Left cardiac atrium (tissue), 4 donors: ENCODE measurements at places on chromosomes 13 and 19. TPM values are rescaled to one million over a fixed set of nuclear protein-coding genes. Genes with fewer than 3 reads are reported as not detected.

Gene ANKRD10
- total RNA-seq = 78.7 TPM

GRCh38 chr13:103140001-103140671 lies 73.9 kb upstream of the SLC10A2 start:
- no peak for DNase-seq

- DNase-seq = no peak
Measured at GRCh38 chr13:97274829-97275649, 52.9 kb downstream of the MBNL2 start.

- no peak for DNase-seq
Measured at GRCh38 chr19:51803519-51803918, 8.6 kb downstream of the FPR3 start.

DNA sequence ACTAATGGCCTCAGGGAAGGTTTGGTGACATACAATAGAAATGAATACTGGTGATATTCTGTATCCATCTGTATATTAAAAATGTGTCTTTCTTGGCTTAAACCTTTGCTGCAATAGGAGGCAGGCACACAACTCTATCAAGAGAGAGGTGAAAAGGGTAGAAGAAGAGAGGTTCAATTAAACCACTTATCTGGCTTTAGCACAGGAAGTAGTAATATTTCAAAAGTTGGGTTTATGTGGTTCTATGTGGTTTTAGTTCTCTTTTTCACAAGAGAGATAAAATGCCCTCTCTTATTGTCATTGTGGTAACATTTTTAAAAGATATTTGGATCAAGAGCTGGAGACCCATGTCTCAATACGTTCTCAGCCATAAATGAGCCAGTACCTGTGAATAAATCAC lies 146.2 kb upstream of the FNDC3A start:
- no peak for DNase-seq
